ENCODE measurements at places on chromosomes 13 and 19.

GRCh38 chr13:37113534-37113933 lies 8.1 kb upstream of the CSNK1A1L start:
- no peak for DNase-seq

GRCh38 chr19:11833541-11833940 lies 15.0 kb upstream of the ZNF439 start:
- DNase-seq: no peak

DNA sequence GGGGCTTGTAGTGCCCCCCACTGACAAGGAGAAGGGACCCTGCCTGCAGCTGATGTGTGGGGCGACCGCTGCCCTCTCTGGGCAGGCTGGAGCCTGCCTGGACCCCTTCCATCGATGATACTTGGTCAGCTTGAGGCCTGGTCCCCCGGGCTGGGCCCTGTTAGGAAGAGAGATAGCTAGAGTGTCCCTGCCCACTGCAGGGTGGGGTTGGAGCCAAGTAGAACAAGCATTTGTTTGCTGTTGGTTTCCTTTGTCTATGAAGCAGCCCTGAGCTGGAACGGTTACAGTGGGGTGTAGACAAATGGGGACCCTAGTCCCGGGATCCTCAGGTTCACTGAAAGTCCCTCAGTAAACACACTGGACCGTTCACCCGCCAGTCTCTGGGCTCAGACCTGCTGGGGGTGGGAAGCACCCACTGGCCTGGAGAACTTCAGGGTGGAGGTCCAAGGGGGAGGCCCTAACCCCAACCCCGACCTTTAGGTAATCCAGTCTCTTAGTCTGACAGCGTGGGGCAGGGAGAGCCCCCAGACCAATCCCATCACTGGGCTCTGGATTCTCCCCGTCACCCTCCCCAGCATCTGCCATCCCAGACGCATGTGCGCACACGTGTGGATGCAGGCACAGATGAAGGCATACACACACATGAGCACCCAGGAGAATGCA lies 204.8 kb upstream of the ZNF536 start:
- DNase-seq: no peak

DNA sequence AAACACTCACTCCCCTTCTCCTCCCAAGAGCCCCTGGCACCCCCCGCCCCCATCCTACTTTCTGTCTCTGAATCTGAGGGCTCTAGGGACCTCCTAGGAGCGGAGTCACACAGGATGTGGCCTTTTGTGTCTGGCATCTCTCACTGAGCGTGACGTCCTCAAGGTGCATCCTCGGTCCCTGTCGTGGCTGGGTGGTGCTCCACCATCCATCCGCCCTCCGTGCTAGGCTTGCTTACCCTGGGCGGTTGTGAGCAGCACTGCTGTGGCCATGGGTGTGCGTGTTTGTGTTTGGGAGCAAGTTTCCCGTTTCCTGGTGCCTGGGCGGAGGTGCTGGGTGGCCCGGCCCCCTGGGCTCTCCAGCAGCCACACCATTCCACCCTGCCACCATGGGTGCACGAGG lies 12.2 kb downstream of the PLEKHJ1 start:
- DNase-seq: no peak

DNA sequence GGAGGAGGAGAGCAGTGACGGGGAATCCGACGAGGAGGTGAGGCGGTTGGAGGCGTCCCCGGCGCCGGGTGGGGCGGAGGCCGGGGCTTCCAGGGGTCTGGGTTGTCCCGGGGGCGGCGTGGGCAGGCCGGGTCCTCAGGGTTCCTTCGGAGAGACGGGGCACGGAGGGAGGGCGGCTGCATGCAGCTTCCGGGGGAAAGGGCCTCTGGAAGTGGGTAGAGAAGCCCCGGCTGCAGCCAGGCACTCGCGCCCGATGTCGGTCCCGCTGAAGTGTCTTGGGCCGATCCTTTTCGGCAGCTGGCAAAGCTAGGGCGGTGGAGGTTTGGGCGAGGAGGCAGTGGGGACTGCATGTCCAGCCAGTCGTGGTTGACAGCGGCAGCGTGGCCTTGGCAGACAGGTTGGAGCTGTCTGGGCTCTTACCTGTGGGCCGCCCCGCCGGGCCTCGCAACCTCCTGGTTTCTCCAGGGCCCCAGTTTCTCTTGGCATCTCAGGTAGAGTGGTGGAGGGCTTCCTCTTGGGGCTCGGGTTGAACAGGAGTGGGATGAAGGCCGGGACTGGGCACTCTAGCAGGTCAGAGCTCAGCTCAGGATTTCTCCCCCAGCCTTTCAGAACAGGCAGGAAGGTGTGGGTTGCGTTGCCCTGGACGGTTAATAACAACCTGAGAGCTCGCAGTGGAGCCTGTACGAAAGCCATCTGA lies 690 bp downstream of the KMT2B start:
- no peak for DNase-seq

DNA sequence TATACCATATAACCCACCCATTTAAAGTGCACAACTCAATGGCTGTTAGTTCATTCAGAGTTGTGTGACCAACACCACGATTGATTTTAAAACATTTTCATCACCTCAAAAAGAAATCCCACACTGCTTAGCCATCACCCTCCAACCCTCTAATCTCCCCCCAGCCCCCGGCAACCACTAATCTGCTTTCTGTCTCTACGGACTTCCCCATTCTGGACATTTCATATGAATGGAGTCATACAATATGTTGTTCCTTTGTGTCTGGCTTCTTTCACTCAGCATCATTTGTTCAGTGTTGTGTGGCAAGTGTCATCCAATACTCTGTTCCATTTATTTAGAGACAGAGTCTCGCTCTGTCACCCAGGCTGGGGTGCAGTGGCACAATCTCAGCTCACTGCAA lies 4.0 kb upstream of the PNMA8B start:
- DNase-seq: no peak

- DNase-seq: no peak
These were observed 13.9 kb upstream of the GNA15 start for GRCh38 chr19:3121821-3122511.

GRCh38 chr13:41017159-41017558 lies 2.0 kb downstream of the ELF1 start:
- DNase-seq: no peak

DNA sequence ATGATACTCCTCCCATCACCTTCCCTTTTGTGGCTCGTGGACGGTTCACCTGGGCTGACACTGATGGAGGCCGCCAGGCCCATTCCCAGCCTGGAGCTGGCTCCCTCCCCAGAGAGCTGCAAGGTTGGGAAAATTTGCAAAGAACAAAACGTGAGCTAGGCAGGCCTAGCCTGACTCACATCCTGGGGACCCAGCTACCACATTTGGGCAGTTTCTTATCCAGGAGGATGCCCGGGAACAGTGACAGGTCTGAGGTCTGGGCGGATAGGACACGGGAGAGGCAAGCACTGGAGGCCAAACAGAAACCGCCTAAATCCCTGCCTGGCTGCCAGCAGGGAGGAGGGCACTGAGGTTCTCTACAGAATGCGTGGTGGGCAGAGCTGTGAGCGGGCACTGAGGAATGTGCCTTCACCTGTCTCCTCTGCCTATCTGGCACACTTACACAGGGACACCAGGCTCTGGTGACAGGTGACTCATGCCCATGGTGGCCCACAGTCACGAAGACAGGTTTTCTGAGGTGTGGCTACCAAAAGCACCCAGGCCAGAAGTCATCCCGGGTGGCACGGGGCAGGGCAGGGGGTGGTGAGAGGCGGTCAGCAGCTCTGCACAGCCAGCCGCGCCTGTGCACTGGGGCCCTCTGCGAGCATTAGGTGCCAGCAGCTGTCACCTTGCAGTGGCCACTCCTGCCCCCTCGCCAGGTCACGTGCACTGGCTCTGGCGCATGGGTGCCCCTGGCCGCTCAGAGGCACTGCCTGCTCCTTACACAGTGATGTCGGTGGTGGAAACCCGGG lies 23.2 kb downstream of the SH3GL1 start:
- DNase-seq: peak; percentile 75

DNA sequence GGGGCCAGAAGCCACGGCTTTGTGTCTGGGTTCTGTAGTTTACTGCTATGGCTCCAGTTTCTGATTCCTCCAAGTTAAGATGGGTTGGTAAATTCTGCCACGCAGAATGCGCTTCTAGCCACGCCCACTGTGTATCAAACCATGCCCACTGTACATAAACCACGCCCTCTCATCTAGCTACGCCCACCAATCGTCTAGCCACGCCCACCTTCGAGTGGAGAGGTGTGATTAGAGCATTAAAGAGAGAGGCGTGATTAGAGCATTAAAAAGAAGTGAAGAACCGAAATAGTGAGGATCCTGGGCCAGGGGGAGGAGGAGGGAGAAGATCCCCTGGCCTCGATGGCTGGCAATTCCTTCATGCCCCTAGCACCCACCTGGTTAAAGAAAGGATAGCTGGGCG lies 43.7 kb upstream of the ADGRE5 start:
- peak; percentile 18 for DNase-seq

DNA sequence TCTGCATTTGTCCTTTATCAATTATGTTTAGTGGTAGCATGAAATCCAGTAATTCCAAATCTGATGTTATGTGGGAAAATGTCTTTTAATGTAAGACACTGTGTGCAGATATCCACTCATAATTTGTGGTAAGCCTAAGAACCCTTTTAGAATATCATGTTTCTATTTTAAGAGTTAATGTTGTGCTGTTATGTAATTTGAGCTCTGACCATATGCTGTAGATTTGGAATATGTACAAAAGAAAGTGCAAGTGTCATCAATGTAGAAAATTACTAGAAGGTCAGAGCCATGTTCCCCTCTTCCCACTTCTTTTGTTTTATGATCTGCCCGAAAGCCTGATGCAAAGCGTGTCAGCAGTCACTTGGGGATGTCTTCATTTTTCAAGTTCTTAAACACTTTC lies 44.5 kb downstream of the SCEL start:
- no peak for DNase-seq

DNA sequence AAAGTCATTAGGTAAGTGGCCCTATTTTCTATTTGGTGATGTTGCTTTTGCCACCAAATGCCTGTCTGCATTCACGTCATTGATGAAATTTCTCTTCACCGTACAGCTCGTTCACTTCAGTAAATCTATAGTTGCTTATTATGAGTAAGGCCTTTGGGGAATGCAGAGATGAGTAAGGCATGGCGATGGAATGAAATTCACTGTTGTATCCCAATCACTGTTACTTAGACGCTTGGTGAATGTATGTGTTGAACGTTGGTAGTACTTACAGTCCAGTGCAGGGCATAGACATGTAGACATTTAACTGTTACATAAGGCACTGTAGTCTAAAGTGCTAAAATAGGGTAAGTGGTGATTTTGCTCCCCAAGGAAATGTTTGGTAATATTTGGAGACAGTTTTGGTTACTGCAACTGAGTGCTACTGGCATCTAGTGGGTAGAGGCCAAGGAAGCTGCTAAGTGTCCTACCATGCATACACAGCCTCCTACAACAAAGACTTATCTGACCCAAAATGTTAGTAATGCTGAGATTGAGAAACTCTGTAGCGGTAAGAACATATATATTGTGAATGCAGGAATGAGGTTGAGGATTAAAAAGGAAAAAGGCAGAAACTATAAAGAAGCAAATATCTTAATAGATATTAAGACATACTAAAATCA lies 5.8 kb downstream of the AKAP11 start:
- no peak for DNase-seq

- peak; percentile 12 for DNase-seq
These were observed 17.2 kb upstream of the CFAP97D2 start for GRCh38 chr13:114161644-114162532.

DNA sequence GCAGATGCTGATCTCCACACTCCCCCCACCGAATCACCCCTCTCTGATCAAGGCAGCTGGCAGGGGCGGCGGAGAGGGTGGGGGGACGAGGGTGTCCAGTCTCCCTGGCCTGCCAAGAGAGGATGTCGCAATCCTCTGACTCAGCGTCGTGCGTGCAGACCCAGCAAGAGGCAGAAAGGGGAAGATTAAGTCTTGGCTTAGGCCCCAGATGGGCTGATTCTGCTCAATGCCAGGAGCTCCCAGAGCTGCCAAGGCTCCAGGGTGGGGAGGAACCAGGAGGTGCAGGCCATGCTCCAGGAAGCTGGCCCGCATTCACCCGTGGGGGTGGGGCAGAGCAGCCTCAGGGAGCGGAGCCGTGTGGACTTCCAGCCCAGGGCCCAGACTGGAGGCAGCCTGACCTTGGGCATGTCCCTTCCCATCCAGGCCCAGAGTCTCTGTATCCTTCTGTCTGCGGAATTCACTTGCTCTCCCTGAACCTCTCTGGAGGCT lies 6.6 kb upstream of the BCL3 start:
- peak; percentile 97 for DNase-seq

GRCh38 chr19:4347521-4347920 lies 4.2 kb downstream of the MPND start:
- DNase-seq: no peak

- DNase-seq: no peak
These were observed 415.9 kb downstream of the NDFIP2 start for GRCh38 chr13:79896851-79897250.

GRCh38 chr13:39561971-39562370 lies 41.0 kb downstream of the LHFPL6 start:
- DNase-seq: no peak

GRCh38 chr19:46287585-46287984 lies 9.3 kb upstream of the HIF3A start:
- no peak for DNase-seq

DNA sequence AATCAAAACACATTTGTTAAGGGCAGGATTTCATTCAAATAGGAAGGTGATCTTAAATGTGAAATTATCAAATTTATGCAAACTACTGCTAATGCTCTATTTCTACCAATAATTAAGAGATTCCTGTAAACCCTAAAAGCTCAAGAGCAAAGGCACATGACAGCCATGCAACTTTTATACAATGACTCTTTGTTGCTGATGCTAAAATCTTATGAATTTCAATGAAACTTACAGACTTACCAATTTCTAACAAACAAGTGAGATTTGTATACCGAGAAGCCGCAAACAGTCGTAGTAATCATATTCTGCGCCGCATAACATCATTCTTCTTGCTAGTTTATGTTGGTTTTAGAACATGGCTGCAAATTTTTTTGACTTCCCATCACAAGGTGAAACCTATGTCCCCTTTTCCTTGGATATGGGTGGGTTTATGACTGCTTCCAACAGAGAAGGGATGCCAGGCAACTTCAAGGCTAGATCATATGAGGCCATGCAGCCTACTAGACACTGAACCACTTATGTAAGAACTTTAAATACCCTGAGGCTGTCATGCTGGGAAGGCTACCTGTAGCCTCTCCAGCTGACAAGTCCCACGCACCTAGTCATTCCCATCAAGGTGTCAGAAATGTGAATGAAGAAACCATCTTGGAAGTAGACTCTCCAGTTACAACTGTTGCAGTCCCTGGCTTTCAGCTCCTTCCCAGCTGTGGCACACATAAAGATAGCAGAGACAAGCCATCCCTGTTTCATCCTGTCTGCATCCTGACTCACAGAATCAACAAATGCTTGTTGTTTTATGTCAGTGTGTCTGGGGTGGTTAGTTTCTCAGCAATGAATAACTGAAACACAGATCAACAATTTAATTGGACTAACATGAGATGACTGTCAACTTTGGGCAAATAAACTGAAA lies 42.0 kb downstream of the LNX2 start:
- DNase-seq: no peak
